ENCODE measurements at places on chromosomes 3 and 15.

DNA sequence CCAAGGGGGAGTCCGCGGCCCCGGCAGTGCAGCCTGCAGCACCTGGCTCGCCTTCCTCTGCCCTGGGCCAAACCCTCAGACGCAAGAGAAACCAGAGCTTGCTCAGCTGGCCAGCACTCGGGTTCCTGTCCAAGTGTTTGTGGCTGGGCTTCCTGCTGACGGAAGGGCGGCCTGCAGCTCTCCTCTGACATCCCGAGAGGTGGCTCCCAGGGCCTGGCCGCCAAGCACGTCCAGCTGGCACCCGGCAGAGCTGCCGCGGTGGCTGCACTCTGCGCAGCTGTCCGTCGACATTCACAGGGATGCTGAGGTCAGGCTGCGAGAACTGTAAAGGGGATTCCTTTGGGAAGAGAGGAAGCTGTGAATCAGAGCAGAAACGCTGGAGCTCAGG is 85.6 kb downstream of the CPN2 start:
- no peak for DNase-seq

DNA sequence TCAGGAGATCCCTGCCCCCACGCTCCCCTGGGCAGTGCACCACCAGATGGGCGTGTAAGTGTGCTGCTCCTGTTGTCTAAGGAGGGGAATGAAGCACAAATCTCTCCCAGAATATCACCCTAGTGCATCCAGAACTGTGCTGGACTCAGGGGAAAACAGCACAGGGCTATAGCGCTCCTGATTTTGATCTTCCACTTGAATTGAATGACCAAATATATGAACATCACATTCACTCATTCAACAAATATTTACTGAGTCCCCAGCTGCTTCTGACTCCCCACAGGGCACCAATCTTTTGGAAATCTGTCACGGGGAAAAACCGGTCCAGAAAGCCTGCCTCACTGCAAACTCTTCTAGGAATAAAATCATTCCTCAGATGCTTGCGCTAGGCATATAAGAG is 2.4 kb downstream of the CPLX3 start:
- no peak for DNase-seq

DNA sequence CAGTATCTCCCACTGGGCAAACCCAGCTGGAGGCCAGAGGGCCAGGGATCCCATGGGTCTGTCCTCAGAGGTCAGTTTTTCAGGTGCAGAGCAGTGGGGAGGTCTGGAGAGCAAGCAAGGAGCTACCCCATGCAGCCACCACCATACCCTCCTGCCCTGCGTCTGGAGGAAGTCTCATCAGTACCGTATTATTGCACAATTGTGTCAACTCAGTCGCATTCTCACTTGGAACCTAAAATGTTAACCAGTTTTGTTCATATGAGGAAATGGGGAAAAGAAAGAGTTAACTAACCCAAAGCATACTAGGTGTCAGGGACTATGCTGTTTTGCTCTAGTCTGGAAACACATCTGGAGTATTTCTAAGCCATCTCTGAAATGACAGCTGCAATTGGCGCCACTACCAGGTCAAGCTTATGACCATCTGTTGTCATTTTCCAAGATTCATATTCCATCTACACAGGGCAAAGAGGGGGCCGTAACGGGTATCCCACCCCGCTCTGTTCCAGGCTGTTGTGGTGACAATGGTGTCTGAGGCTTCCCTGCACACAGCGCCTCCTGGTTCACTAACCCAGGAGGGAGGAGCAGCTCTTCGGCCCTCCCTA is 16.9 kb upstream of the APBA2 start:
- DNase-seq = no peak

- DNase-seq = no peak
Observed at GRCh38 chr3:103894162-103894822, 1459.5 kb downstream of the ZPLD1 start.

DNA sequence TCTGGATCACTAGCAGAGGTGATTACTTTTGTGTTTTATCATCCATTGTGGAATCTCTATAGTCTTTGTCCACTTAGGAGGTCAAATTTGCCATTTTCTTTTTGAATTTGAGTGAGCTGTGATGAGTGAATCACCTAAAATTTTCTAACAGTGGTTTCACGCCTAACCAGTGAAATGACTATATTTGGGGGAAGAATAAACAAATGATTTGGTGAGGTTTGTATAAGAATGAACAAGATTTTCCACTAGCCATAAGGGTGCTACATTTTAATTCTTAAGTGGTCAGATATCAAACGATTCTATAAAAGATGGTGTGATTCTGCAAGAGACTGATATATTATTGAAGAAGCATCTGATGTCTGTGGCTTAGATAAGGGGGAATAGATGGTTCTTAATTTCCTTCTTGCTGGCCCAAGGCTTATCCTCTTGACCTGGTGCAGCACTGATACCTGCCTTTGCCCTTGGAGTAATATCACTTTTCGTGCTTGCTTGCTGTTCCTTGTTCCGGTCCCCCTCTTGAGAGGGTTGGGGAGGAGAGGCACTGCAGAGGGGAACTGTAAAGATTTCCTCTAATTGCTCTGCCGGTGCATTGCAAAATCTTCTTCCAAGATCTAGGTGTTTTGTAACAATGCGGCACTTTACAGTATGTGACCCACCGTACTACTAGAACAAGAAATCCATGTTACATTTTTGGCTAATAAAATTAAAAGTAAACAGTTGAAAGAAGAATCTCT is 14.5 kb downstream of the C3orf20 start:
- no peak for DNase-seq

GRCh38 chr3:77815467-77815866 is 775.6 kb downstream of the ROBO2 start:
- no peak for DNase-seq

DNA sequence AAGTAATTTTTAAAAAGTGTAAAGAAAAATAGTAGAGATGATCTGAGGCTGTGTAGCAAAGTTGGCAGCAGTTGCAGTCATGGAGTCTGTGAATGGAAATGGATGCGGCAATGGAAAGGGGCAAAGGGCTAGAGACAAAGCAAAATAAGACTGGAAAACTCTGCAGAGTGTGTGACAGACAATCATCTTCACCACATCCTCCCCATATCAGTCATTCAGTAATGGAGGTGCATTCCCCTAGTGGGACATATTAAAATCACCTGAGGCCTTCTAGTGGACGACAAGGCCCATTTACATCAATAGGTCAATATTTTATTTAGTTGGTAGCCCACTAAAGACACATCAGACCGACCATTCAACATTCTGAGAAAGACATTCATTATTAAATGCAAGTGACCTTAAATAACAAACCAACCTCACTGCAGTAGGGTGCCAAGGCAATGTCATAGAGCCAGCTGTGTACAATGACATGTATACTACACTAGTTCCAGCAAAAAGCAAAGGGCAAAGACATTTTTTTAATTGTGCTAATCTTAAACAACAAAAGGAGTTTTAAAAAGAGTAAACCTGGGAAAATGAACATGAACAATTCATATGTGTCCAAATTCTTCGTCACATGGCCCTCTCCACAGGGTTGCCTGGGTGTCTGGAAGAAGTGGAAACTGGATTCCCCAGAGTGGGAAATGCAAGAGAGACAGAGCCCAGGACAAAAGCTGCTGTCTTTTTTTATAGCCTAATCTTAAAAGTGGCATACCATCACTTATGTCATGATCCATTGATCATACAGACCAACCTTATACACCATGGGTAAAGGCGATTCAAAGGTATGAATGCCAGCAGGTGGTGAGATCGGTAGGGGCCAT is 15.6 kb upstream of the RAP2B start:
- DNase-seq = no peak

DNA sequence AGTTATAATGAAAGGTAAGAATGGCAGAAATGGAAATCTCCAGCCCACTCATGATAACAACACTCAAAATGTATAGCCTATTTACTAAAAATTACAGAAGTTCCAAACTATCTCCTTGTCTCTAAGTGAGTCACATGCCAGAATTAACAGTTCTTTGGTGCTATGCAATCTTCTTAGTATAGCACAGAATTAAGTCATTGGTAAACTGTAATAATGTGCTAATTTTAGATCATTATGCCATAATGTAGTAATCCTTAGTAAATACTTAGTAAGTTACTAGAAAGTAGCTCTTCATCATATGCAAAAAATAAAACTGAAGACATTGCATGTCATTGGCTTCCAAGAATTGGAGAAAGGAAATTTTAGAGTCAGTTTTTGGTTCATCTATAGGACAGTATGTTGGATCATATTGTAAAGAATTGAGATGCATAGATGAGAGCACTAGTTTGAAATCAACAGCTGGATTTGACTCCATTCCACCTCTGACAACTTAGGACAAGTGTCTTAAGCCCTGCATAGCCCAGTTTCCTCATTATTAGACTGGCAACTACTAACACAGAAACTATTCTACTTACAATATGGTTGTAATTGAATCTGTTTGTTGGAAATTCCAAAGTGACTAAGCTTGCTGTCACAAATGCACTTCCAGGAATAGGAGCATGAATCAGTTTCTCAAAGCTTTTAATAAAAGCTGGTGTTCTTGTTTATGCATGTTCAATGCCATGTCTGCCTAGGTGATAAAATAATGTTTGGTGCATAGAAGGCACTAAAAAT is 40.1 kb upstream of the CD47 start:
- no peak for DNase-seq

- no peak for DNase-seq
Observed at GRCh38 chr3:50441424-50442217, 61.8 kb downstream of the CACNA2D2 start.

DNA sequence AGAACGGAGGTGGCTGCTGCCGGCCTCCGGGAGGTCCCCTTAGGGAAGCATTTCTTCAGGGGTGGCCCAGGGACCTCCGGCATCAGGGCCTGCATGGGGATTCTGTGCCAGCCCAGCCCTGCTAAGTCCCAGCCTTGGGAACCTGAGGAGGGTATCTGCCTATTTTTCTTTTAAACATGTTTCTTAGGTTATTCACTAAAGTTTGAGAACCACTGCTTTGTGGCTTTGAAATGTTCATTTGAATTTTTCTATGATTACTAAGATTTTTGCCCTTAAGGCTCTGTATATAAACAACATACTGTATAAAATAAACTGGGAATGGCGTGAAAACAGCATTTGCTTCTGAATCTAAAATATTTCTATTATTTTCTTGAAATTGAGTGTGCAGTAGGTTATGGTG is 24.4 kb downstream of the FAN1 start:
- DNase-seq = no peak

DNA sequence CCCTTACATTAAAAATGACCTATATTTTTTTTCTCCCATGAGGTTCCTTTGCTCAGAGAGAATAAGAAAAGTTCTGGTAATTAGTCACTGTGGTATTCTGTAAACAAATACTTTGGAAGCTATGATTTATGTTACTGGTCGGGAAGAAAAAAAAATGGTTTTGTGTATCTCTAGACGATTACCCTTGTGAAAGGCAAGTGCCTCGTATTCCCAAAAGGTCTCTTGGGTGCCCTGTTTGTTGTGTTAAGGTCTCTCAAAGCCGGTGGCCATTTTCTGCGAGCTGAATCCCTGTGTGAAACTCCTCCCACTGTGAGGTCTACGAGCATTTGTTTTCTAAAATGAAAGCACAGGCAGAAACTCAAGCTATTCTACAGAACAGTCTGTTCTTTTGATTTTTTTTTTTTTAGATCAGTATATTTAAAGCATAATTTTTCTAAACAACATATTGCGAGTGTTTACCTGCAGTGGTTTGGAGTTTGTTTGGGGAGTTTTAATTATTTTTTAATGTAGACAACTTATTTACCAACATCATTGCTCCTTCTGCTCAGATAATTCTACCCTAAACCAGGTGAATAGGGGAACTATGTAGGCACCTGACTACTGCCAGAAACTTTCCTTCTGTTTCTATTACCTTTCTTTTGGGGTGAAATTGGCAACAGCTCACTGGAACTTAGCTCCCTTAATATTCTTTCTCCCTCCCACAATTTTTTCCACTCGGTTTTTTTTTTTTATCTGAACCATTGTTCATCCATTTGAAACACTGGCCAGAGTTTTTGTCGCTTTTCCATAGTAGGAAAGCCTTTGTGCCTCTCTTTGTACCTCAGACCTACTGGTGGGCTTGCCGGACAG is 44.0 kb downstream of the ZBTB38 start:
- no peak for DNase-seq

- DNase-seq = no peak
Observed at GRCh38 chr15:85583442-85583841, 203.0 kb downstream of the AKAP13 start.
